ENCODE measurements at places on chromosomes 4 and X. TPM values are rescaled to one million over a fixed set of nuclear protein-coding genes. Genes with fewer than 3 reads are reported as not detected.
A peak's percentile ranks its signal among the peaks of the same experiment; 100 is the strongest.

WDR17 gene
- total RNA-seq: 3.3 TPM

GRCh38 chr4:118905566-118905965, 16.9 kb downstream of the SYNPO2 start:
- H3K4me1 ChIP-seq: no peaks in the 10 kb centered on the region
- H3K27ac ChIP-seq: no peak overlapping the region
- H3K27me3 ChIP-seq: no peaks in the 10 kb centered on the region
- DNase-seq: no peak

- H3K4me1 ChIP-seq: no peaks in the 10 kb centered on the region
- H3K27ac ChIP-seq: no peak overlapping the region
- H3K4me3 ChIP-seq: no peak overlapping the region
Observed at GRCh38 chr4:48970471-48970921, 15.6 kb upstream of the CWH43 start.

DNA sequence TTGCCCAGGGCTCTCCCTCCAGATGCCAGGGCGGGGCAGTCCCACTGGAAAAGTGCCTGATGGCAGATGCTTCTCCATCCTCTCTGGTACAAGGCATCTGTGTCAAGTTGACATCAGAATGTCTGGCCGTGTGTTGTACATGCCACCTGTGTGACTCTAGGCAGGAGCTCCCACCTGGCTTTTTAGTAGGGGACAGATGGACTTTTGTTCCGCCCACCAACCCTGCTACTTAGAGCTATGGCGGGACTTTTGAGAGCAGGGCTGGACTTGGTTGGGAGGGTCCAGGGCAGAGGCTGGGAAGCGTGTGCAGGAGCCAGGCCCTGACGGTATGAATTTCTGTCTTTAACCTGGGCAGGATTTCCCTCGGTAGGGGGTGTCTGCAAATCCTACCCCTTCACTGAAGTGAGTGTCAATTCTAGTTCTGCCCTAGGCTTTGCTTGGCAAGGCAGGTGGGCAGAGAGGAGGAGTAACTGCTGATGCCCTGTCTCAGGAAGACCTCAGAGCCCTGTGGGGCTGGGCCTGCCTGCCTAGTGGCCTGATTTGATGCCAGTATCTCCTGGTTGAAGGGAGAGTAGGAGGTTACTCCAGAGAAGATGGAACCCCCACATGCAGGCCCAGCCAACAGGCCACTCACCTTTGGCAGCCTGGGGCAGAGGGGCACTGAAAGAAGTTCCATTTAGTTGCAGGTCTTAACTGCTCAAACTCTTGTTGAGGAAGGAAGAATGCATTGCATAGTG, 99.1 kb downstream of the PJA1 start:
- H3K27ac ChIP-seq: no peak overlapping the region
- no peak overlapping the region for H3K4me3 ChIP-seq
- H3K36me3 ChIP-seq: no peaks in the 10 kb centered on the region
- DNase-seq: no peak
- H3K27me3 ChIP-seq: no peaks in the 10 kb centered on the region

GRCh38 chrX:36388901-36389300, 469.4 kb downstream of the CFAP47 start:
- H3K27me3 ChIP-seq: no peaks in the 10 kb centered on the region
- no peak for DNase-seq
- H3K27ac ChIP-seq: no peak overlapping the region
- no peak overlapping the region for H3K4me3 ChIP-seq
- H3K4me1 ChIP-seq: no peaks in the 10 kb centered on the region
- no peaks in the 10 kb centered on the region for H3K36me3 ChIP-seq

DNA sequence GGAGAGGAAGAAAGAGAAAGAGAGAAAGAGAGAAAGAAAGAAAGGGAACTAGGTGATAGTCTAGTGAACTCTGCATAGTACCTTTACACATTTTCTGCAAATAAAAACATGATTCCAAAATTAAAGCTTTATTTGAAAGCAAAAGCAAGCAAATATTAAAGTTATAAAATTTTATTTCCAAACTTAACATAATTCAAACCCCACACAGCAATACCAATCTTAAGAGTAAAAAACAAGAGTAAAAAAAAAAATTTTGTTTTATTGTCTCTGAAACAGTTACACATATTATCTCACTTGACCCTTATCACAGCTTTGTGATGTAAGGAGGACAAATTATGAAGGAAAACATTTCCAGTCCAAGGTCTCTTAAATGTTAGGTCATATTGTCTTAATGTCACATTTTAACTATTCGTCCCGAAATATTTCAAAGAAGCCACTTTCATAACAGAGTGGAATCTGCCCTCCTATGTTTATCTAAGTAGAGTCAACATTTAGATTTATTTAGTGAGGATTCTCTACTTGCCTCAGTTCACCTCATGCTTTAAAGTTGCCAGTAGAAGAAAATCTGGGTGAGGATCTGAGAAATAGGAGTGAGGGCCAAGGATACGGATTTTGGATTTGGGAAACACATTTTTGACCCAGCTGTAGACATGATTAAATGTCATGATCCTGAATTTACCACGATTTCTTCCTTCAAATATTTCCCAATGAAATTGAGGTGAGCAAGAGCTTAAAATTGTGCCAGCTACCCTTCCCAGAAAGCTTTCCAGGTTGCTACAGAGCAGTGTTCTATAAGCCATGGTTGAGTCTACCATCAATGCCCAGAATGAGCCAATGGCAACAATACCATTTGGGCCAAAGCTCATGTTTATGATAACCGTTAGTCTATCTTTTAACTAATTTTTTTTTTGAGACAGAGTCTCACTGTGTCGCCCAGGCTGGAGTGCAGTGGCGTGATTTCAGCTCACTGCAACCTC, 7.5 kb upstream of the FGA start:
- H3K27ac ChIP-seq: no peak overlapping the region
- H3K4me3 ChIP-seq: no peak overlapping the region
- no peak for DNase-seq
- H3K4me1 ChIP-seq: no peaks in the 10 kb centered on the region
- H3K36me3 ChIP-seq: no peaks in the 10 kb centered on the region
- no peaks in the 10 kb centered on the region for H3K27me3 ChIP-seq

AFF2 gene
- total RNA-seq: 7.3 TPM

DNA sequence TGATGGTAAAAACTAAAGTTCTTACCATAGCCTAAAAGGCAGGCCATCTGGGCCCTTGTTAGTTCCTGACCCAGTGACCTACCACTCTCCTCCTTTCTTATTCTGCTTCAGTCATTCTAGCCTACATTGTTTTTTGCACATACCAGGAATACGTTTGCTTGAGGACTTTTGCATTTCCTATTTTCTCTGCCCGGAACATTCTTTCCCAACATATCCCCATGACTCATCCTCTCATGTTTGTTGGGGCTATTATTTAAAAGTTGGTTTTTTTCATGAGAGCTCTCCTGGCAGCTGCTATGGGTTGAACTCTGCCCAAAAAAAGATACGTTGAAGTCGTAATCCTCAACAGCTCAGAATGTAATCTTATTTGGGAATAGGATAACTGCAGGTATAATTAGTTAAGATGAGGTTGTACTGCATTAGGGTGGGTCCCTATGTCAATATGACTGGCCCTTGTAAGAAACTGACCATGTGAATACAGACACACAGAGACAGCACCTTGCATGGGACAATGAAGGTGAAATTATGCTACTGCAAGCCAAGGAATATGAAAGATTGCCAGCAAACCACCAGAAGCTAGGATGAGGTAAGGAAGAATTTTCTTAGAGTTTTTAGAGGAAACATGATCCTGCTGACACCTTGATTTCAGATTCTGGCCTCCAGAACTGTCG, 138.3 kb upstream of the PDHA2 start:
- H3K4me3 ChIP-seq: no peak overlapping the region
- H3K4me1 ChIP-seq: no peaks in the 10 kb centered on the region
- no peak overlapping the region for H3K27ac ChIP-seq
- H3K27me3 ChIP-seq: no peaks in the 10 kb centered on the region
- peak; percentile 15 for DNase-seq

UGT8 gene
- 24.0 TPM for total RNA-seq

DNA sequence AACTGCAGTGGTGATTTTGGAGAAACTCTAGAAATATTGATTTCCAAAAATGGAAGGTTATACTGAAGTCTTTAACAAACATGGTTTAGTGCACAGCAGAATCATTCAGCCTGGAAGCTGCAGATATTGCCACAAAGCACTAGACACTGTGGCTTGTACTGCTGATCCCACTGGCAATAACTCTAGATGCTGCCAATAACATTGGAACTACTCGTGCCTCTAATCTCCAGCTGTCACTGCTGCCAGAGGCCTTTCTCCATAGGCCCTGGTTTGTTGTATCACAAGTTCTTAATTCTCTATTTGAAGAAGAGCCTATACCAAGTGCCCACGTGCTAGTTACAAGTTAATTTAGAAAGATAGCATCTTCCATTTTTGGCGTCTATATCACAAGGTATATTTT, 19.3 kb downstream of the DMP1 start:
- H3K27me3 ChIP-seq: no peaks in the 10 kb centered on the region
- H3K4me1 ChIP-seq: no peaks in the 10 kb centered on the region

GRCh38 chr4:139535228-139535870, 20.7 kb downstream of the SETD7 start:
- no peaks in the 10 kb centered on the region for H3K36me3 ChIP-seq
- no peaks in the 10 kb centered on the region for H3K27me3 ChIP-seq
- DNase-seq: no peak

DNA sequence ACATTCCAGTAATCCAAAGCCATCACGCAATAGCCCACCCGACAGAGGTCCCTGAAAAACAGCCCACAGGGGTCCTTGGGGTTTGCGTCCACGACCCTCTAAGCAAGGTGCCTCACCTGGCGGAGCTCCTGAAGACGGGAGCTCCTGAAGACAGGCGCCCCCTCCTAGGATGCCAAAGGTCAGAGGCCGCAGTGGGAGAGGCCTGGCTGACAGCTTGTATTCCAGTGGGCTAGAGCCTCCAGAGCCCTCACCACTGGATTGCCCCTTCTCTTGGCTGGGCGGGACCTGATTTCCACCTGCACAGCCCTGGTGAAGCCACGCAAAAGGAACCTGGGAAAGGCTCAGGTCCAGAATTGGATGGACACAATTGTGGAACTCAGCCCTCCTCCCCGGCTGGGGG, 29.7 kb upstream of the WFS1 start:
- no peaks in the 10 kb centered on the region for H3K36me3 ChIP-seq
- H3K4me1 ChIP-seq: no peaks in the 10 kb centered on the region
- no peak overlapping the region for H3K27ac ChIP-seq
- no peak for DNase-seq
- peaks cover 15% of the 10 kb centered on the region for H3K27me3 ChIP-seq

GRCh38 chrX:136584545-136584944, 52.5 kb downstream of the VGLL1 start:
- H3K27me3 ChIP-seq: no peaks in the 10 kb centered on the region
- no peaks in the 10 kb centered on the region for H3K36me3 ChIP-seq
- DNase-seq: no peak
- peaks cover 2% of the 10 kb centered on the region for H3K4me1 ChIP-seq
- H3K4me3 ChIP-seq: no peak overlapping the region
- H3K27ac ChIP-seq: no peak overlapping the region

- H3K27me3 ChIP-seq: peaks cover 1% of the 10 kb centered on the region
- H3K36me3 ChIP-seq: no peaks in the 10 kb centered on the region
- no peak overlapping the region for H3K27ac ChIP-seq
- DNase-seq: no peak
- no peak overlapping the region for H3K4me3 ChIP-seq
- H3K4me1 ChIP-seq: no peaks in the 10 kb centered on the region
Observed at GRCh38 chr4:130632731-130633604, 1537.0 kb downstream of the C4orf33 start.

DNA sequence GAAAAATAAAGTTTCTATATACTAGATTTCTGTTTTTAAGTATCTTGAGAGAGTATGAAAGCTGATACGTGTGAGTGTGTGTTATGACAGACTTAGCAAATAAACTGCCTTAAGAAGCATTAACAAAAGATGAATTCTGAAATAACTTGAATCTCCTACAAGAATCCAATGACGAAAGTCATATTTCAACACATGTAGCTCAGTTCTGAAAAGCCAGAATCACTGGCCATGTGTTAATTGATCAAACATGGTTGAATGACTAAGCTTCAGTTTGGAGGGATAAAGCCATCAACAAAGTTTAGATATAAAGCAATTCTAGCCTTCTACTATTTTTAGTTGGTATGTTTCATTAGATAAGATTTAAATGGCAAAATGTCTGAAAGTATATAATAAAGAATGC, 88.5 kb upstream of the ETNPPL start:
- DNase-seq: no peak
- H3K36me3 ChIP-seq: no peaks in the 10 kb centered on the region
- H3K4me3 ChIP-seq: no peak overlapping the region
- H3K4me1 ChIP-seq: no peaks in the 10 kb centered on the region
- H3K27me3 ChIP-seq: no peaks in the 10 kb centered on the region
- H3K27ac ChIP-seq: no peak overlapping the region

PAGE2B gene
- not detected for total RNA-seq

DCAF4L1 gene
- 0.17 TPM for total RNA-seq
